ENCODE measurements at places on chromosomes 5 and 9. TPM values are rescaled to one million over a fixed set of nuclear protein-coding genes. Genes with fewer than 3 reads are reported as not detected.
A peak's percentile ranks its signal among the peaks of the same experiment; 100 is the strongest.

DNA sequence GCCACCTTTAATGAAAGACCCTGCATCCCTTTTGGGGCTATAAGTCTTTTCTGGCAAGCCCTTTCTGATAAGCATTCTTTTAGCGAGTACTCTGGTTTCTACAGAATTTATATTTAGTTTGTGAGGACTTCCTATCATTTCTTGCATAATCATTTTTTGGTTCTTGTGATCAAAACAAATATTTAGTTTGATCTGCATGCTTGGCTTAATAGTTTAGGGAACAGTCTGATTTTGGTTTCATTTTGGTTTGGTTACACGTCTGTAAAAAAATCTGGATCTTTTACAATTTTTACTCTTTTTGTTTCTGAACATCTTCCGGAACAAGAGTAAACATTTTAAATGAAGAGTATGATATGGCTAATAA, 1074.4 kb downstream of the CDH9 start:
- DNase-seq: no peak

GRCh38 chr5:147303976-147304375, 69.2 kb downstream of the STK32A start:
- DNase-seq: no peak

DNA sequence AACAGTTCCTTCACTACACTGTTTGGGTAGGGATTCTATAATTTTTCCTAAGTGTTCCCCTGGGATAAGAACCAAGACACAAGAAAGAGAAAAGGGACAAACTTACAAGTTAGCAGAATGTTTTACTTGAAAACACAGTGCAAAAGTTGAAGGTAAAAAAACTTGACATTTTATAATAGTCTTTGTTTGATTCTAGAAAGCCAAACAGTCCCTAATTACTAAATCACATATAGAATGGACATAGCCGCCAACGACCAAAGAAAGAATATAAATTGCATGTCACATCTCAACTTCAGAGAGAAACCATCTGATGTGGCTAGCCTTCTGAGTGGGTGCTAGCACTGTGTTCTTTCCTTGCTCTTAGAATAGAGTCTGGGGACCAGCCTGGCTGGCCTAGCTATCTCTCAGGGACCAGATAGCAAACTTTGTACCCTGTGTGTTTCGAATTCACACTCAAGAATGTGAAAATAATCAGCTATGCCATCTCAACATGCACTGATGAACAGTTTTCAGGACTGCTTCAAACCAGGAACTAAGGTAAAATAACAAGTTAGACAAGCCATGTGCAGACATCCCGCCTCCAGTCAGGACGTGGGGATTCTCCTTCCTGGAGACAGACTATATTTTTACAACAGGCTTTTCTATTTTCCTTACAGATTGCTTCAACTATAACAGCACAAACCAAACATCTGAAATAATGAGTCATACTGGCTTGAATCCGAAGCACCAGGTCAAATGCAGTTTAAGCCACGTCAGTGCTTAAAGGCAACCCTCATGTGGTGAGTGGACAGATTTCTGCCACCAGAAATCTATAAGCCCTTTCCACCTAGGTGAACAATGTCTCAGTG, 53.7 kb downstream of the LHFPL2 start:
- no peak for DNase-seq

GRCh38 chr5:159412284-159413046, 82.2 kb upstream of the IL12B start:
- DNase-seq: peak; percentile 31

DNA sequence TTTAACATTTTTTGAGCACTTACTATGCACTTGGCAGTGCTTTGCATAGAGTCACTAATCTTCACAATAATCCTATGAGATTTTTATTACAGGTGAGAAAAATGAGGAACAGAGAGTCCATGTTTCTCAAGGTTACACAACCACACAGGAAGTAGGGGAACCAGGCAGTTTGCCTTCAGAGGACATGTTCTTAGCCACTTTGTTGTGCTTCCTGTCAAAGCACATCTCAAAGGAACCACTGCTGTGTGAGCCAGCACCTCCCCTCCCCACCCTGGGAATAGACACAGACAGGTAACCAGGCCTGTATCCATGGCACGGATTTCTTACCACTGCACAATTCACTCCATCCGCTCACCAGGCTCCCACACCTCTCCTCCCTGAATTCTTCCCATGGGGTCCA, 6.3 kb upstream of the DNAJB5 start:
- DNase-seq: no peak

The THG1L gene
- total RNA-seq: 16.6 TPM

The WDR38 gene
- not detected for total RNA-seq

GRCh38 chr5:169433221-169433651, 132.3 kb upstream of the SLIT3 start:
- no peak for DNase-seq

Data from H7 (cell line).